ENCODE measurements at places on chromosomes 4 and X.

GRCh38 chr4:109462802-109463201 lies 29.2 kb downstream of the SEC24B start:
- peaks cover 54% of the 10 kb centered on the region for H3K36me3 ChIP-seq
- DNase-seq: no peak
- no peak overlapping the region for H3K27ac ChIP-seq
- no peaks in the 10 kb centered on the region for H3K27me3 ChIP-seq

- H3K4me1 ChIP-seq: no peaks in the 10 kb centered on the region
- H3K27me3 ChIP-seq: peaks cover 12% of the 10 kb centered on the region
- no peak for DNase-seq
- H3K27ac ChIP-seq: no peak overlapping the region
Measured at GRCh38 chr4:107831140-107831539, 6.4 kb downstream of the SGMS2 start.

GRCh38 chr4:135186002-135186401 lies 984.4 kb upstream of the PABPC4L start:
- H3K4me3 ChIP-seq: no peak overlapping the region
- no peaks in the 10 kb centered on the region for H3K36me3 ChIP-seq
- H3K4me1 ChIP-seq: peaks cover 24% of the 10 kb centered on the region

- no peaks in the 10 kb centered on the region for H3K27me3 ChIP-seq
- H3K4me3 ChIP-seq: no peak overlapping the region
- peak overlapping the region; percentile 40 for H3K27ac ChIP-seq
- H3K4me1 ChIP-seq: peaks cover 7% of the 10 kb centered on the region
Measured at GRCh38 chr4:13906727-13907126, 279.2 kb upstream of the BOD1L1 start.

DNA sequence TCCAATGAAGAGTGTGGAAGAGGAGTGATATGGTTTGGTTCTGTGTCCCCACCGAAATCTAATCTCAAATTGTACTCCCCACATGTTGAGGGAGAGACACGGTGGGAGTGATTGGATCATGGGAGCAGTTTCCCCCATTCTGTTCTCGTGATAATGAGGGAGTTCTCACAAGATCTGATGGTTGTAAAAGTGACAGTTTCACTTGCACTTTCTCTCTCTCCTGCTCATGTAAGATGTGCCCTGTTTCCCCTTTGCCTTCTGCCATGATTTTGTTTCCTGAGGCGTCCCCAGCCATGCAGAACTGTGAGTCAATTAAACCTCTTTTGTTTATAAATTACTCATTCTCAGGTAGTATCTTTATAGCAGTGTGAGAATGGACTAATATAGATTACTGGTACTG lies 39.6 kb downstream of the FAM47C start:
- DNase-seq: no peak
- H3K27ac ChIP-seq: no peak overlapping the region
- no peaks in the 10 kb centered on the region for H3K4me1 ChIP-seq
- H3K4me3 ChIP-seq: no peak overlapping the region
- no peaks in the 10 kb centered on the region for H3K27me3 ChIP-seq

DNA sequence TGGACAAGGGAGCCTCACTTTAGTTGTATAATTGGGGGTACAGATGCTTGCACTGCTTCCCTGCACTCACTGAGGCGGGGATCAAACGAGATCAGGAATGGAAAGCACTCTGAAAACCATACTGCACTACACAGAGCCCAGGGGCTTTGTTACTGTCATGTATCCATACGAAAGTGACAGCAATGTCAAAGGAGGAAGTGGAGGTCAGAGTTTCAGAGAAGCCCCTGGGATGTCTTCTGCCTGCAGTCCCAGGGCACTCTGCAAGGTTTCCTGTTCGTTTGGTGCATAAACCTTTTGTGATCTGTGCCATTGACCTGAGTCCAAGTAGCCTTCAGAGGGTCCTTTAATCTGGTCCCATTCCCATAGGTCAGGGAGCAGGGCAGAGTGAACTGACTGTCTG lies 31.2 kb downstream of the RNF175 start:
- H3K27ac ChIP-seq: no peak overlapping the region
- H3K4me3 ChIP-seq: no peak overlapping the region
- no peak for DNase-seq
- H3K4me1 ChIP-seq: peaks cover 8% of the 10 kb centered on the region
- H3K36me3 ChIP-seq: no peaks in the 10 kb centered on the region
- H3K27me3 ChIP-seq: peaks cover 6% of the 10 kb centered on the region

GRCh38 chr4:127182687-127183086 lies 450.1 kb upstream of the INTU start:
- no peaks in the 10 kb centered on the region for H3K36me3 ChIP-seq
- no peak overlapping the region for H3K27ac ChIP-seq
- no peak overlapping the region for H3K4me3 ChIP-seq
- no peak for DNase-seq
- H3K4me1 ChIP-seq: no peaks in the 10 kb centered on the region
- no peaks in the 10 kb centered on the region for H3K27me3 ChIP-seq

DNA sequence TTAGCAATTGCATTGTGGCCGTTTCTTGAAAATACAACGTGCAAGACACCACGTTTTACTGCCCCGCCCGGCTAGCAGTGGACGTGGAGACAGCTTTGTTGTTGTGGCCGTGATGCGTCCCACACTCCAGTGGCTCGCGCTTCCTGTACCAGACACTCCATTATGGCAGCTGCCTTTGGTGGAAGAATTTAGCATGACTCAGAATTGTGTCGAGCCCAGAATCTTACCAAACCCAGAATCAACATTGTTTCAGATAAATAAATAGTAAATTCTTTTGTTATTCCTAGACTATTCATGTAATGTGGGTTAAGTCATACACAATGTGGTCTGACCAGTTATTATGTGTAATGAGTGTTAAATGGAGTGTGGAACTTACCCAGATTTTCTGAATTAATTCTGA lies 25.3 kb upstream of the S100P start:
- peaks cover 3% of the 10 kb centered on the region for H3K4me1 ChIP-seq
- DNase-seq: no peak
- no peak overlapping the region for H3K27ac ChIP-seq

GRCh38 chr4:121182296-121182695 lies 18.2 kb upstream of the TNIP3 start:
- no peak overlapping the region for H3K27ac ChIP-seq
- DNase-seq: no peak
- H3K4me3 ChIP-seq: no peak overlapping the region
- no peaks in the 10 kb centered on the region for H3K36me3 ChIP-seq

DNA sequence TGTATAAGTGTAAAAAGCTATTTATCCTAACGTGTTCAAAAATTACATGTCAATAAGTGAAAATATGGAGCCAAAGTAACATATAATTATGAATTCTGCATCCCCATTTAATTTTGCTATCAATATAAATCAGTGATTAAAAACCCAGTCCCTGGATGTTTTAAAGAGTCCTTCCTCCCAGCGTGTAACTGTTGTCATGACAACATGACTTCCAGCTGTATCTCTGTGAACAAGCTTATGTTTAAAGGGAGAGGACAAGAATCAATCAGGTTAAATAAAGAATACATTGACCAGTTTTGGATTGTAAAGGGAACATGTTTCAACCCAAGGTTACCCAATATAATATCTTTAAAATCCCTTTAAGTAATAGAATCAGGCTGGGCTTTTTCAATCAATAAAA lies 219.7 kb downstream of the NSUN7 start:
- H3K27ac ChIP-seq: no peak overlapping the region
- peaks cover 2% of the 10 kb centered on the region for H3K27me3 ChIP-seq
- H3K4me3 ChIP-seq: no peak overlapping the region
- no peaks in the 10 kb centered on the region for H3K36me3 ChIP-seq

- H3K4me1 ChIP-seq: peaks cover 61% of the 10 kb centered on the region
- DNase-seq: no peak
- H3K36me3 ChIP-seq: no peaks in the 10 kb centered on the region
- H3K4me3 ChIP-seq: no peak overlapping the region
- no peak overlapping the region for H3K27ac ChIP-seq
Measured at GRCh38 chr4:8221476-8221875, 22.4 kb downstream of the SH3TC1 start.

DNA sequence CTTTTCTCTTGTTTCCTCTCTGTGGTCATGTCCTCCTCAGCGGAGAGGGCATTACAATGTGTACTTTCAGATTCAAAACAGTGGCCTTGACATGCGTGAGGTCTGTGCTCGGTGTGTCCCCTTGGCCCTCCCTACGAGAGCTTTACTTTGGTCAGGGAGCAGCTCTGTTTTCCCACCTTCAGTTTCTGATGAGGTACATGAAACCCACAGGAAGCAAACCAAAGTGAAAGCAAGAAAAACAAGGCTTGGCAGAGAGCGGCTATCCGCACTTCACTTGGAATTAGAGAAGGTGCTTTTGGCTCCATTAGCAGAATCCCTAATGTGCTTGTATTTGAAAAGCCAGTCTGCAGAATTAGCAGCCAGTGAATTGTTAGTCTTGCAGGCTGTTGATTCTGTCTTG lies 19.5 kb upstream of the BOD1L1 start:
- H3K4me3 ChIP-seq: no peak overlapping the region
- peaks cover 15% of the 10 kb centered on the region for H3K27me3 ChIP-seq
- peaks cover 4% of the 10 kb centered on the region for H3K4me1 ChIP-seq
- DNase-seq: no peak
- H3K36me3 ChIP-seq: no peaks in the 10 kb centered on the region

GRCh38 chr4:47579235-47579634 lies 94.2 kb downstream of the ATP10D start:
- H3K36me3 ChIP-seq: peaks cover 16% of the 10 kb centered on the region
- no peak overlapping the region for H3K4me3 ChIP-seq

DNA sequence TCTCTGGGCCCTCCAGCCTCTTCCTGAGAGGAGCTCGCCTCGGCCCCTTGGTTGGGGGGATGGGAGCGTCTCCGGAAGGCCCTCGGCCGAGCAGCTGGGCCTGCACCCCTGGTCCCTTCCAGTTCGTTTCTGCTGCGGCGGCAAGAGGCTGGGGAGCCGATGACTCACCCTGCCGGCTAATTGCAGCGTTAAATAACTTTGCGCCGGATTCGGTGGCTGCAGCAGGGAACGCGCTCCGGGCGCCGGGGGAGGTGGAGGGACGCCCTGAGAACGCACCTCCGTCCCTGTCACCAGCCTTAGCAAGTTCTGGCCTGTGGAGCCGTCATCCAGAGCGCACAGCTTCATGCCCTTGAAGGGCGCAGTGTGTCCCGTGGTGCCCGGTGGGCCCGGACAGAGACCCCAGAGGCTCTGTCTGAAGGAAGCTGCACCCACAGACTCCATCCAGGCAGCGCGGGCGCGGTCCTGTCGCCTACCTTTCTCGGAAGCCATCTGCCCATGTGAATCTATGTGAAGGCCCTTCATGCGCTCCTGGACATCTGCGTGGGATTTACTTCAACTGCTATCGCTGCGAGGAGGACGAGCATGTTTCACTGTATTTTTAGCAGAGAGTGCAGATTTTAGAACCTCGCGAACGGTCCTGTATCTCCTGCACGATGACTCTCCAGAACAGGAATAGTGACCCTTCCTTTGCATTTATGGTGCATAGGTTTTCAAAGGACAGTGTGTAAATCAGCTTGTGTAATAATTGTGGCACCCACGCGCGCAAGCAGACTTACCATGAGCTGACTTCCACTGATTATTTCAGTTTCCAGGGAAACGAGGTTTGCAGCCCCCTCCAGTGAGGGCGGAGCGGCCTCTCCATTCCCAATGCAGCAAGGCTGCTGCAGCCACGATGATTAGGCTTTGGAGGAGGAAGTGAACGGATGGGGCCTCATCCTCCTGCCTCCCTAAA lies 1.7 kb upstream of the TMEM271 start:
- DNase-seq: peak; percentile 41
- H3K27me3 ChIP-seq: peaks cover 88% of the 10 kb centered on the region
- H3K4me1 ChIP-seq: peaks cover 14% of the 10 kb centered on the region
- peak overlapping the region; percentile 58 for H3K4me3 ChIP-seq

- H3K27ac ChIP-seq: peak overlapping the region; percentile 83
- H3K36me3 ChIP-seq: no peaks in the 10 kb centered on the region
- no peaks in the 10 kb centered on the region for H3K27me3 ChIP-seq
Measured at GRCh38 chr4:115973768-115974167, 860.3 kb upstream of the NDST4 start.

- H3K36me3 ChIP-seq: peaks cover 4% of the 10 kb centered on the region
- H3K27ac ChIP-seq: no peak overlapping the region
- peaks cover 14% of the 10 kb centered on the region for H3K4me1 ChIP-seq
- H3K27me3 ChIP-seq: peaks cover 7% of the 10 kb centered on the region
- H3K4me3 ChIP-seq: no peak overlapping the region
Measured at GRCh38 chr4:146379744-146380143, 142.0 kb downstream of the SLC10A7 start.

DNA sequence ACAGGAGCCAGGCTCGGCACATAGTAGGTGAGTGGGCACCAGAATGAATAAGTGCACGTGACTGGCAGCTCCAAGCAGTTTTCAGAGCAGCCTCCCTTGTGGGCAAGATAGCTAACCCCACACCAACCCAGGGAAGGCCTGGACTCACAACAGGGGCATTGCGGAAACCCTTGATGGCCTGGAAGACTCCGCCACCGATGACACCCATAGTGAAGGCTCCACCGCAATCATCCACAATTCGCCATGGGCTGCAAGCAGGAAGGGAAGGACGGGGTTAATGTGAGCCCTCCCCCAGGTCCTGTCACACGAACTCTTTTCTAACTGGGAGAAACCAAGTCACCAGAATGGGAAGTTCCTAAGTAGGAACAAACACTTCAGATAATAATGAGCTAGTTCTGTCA lies 957 bp downstream of the TIMM17B start:
- peaks cover 19% of the 10 kb centered on the region for H3K36me3 ChIP-seq
- peak overlapping the region; percentile 87 for H3K4me3 ChIP-seq
- peak overlapping the region; percentile 99 for H3K27ac ChIP-seq
- DNase-seq: no peak

GRCh38 chr4:155032521-155033229 lies 175.8 kb upstream of the NPY2R start:
- H3K27ac ChIP-seq: no peak overlapping the region
- DNase-seq: no peak
- H3K27me3 ChIP-seq: peaks cover 6% of the 10 kb centered on the region
- no peaks in the 10 kb centered on the region for H3K36me3 ChIP-seq

DNA sequence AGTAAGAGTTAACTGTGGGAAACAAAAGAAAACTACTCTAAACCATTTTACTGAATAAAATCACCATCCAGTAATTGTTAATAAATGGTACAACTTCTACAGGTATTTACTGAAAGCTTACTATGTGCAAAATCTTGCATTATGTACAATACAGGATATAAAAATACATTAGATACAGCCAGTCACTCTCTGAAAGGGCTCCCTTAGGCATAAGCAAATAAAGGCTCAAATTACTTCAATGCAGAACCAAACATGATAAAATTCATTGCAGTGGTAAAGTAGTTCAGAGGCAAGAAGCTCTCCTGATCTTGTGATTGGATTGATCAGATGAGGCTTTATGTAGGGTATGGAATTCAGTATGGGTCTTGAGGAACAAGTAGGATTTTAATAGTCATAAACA lies 100.2 kb downstream of the KLHL13 start:
- no peak for DNase-seq
- H3K36me3 ChIP-seq: no peaks in the 10 kb centered on the region
- H3K4me1 ChIP-seq: no peaks in the 10 kb centered on the region

GRCh38 chr4:71229477-71230270 lies 109.1 kb upstream of the SLC4A4 start:
- peak overlapping the region; percentile 24 for H3K4me3 ChIP-seq
- H3K27me3 ChIP-seq: peaks cover 5% of the 10 kb centered on the region
- peaks cover 22% of the 10 kb centered on the region for H3K4me1 ChIP-seq
- H3K36me3 ChIP-seq: no peaks in the 10 kb centered on the region
- peak; percentile 24 for DNase-seq

GRCh38 chr4:139603576-139604410 lies 47.8 kb upstream of the SETD7 start:
- H3K36me3 ChIP-seq: no peaks in the 10 kb centered on the region
- no peak overlapping the region for H3K27ac ChIP-seq
- H3K4me1 ChIP-seq: peaks cover 44% of the 10 kb centered on the region
- H3K4me3 ChIP-seq: no peak overlapping the region
- peak; percentile 37 for DNase-seq
- peaks cover 8% of the 10 kb centered on the region for H3K27me3 ChIP-seq

- H3K27ac ChIP-seq: peak overlapping the region; percentile 65
- H3K36me3 ChIP-seq: peaks cover 25% of the 10 kb centered on the region
- peak overlapping the region; percentile 60 for H3K4me3 ChIP-seq
Measured at GRCh38 chr4:86452924-86453531, 93.2 kb upstream of the MAPK10 start.

All from nephron progenitor cell (in vitro differentiated cells).